ENCODE measurements at places on chromosomes 12 and 14.
A peak's percentile ranks its signal among the peaks of the same experiment; 100 is the strongest.

GRCh38 chr12:5632453-5632852 lies 200.5 kb downstream of the NTF3 start:
- DNase-seq = no peak

GRCh38 chr12:23209793-23210192 lies 584.8 kb downstream of the ETNK1 start:
- no peak for DNase-seq

GRCh38 chr12:47602325-47602724 lies 103.5 kb downstream of the RPAP3 start:
- DNase-seq = peak; percentile 27

- no peak for DNase-seq
Observed at GRCh38 chr12:67928621-67929383, 60.4 kb upstream of the IFNG-AS1 start.

GRCh38 chr12:68530965-68531364 lies 79.7 kb upstream of the RAP1B start:
- DNase-seq = peak; percentile 88

- peak; percentile 38 for DNase-seq
Observed at GRCh38 chr14:100246809-100247428, 8.0 kb downstream of the YY1 start.

DNA sequence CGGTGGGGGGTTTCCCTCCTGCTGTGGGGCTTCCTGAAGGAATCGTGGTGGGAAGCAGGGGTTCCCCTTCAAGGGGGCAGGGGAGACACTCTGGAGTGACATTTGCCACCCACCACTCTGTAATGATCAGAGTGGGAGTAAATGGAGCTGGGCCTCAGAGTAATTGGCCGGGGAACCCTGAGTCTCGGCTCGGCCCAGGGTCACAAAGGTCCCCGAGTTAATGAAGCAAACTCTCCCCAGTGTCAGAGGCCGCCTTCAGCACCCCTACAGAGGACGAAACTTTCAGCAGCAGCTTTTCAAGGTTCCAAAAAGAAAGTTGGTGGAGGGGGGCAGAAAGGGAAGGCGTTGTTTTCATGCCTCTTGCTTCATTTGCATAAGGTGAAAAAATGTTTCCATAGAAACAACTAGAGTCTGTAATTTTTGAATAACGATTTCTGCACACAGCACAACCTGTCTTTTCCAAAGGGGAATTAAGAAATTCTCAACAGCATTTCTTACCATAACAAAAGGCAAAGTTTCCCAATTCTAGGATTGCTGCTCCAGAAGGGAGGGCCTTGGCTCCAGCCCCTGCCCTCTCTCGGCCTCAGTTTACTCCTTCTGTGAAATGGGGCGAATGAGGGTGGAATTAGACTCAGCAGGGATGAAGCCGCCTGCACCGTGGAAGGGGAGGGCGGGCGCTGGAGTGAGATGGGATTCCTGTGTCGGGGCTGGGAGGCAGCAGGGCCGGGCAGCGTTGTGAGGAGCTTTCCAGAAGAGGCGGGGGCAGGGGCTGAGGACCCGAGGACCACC lies 67.0 kb upstream of the BEGAIN start:
- DNase-seq = no peak

DNA sequence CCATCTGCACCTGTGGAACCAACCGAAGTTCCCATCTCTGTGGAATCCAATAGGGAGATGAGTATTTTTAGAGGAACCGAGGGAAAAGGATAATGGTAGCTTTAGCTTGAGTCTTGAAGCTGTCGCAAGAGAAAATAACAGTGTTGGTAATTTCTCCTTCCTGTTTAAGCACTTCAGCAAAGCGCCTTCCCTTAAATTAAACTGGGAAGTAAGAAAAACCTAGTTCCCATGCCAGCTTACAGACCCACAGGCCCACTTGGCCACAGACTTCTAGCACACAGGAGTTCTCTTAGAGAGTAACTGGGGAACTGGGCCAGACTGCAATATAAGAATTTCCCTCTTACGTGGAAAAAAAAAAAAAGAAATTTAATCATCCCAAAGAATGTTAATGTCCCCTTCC lies 223.8 kb downstream of the EFCAB11 start:
- DNase-seq = no peak

GRCh38 chr12:121784460-121784859 lies 9.0 kb downstream of the RHOF start:
- peak; percentile 74 for DNase-seq

Measured in astrocyte of the spinal cord (primary cell).